ENCODE measurements at places on chromosomes 12 and 14.

DNA sequence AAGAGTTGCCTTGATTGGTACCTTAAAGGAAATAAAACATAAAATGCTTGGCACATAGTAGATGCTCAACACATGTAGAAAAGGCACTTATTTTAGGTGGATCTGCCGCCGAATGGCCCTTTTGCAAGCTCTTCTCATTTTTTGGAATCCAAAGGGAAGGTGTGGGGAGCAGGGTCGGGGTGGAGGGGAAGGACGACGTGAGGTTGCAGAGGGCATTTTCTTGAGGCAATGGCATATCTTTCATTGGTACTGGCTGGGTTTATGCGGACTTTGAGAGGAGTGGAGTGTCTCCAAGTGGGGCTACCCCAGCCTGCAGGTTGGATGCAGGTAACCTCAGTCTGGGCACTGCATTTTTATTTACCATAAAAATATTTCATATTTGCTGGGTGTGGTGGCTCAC is 8.1 kb downstream of the RTL1 start:
- no peak for DNase-seq

DNA sequence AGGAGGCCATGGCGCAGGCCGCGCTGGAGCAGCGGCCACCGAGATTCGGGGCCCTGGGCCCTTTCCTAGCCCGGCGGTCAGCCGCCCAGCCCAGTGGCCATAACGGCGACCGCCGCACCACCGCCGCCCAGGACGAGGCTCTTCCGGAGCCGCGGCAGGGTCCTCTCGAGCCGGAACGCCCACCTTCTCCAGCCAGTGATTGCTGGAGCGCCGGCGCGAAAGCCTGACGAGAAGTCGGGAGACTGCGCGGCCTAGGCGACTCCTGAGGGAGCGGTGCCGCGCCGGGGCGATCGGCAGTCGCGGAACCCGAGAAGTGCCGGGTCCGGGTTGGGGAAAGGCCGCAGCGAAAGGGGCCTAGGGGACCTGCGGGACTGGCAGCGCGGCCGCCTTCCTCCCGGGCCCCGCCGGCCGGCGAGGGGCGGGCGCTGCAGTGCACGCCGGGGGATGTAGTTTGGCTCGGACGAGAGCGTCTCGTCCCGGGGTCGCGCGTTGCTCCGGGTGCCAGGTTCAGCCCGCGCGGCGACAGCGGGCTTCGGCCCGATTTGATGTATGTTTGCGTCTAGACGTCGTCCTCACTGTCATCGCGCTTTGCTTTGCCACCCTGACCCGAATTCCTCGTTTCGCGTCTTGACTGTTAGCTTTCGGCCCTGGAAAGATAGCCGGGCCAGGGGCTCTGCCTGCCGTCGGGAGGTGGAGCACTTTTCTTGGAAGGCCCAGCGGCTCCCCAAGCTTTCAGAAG is at the start of gene VTI1B:
VTI1B (minus strand) TSS at position 153 of the 739 bp plus-strand sequence; CDS start at position 10, 143 bp downstream.
- DNase-seq: peak; percentile 78

DNA sequence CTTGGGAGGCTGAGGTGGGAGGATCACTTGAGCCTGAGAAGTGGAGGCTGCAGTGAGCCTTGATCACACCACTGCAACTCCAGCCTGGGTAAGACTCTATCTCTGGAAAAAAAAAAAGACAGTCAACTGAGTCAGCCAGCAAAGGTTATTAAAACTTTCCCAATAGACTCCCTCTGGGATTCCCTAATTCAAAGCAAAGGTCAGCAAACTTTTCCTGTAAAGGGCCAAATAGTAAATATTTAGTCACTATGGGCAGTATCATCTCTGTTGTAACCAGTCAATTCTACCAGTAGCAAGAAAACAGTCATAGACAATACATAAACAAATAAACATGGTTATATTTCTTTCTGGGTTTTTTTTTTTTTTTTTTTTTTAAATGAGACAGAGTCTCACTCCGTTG is 122.5 kb downstream of the IPO8 start:
- DNase-seq: no peak

DNA sequence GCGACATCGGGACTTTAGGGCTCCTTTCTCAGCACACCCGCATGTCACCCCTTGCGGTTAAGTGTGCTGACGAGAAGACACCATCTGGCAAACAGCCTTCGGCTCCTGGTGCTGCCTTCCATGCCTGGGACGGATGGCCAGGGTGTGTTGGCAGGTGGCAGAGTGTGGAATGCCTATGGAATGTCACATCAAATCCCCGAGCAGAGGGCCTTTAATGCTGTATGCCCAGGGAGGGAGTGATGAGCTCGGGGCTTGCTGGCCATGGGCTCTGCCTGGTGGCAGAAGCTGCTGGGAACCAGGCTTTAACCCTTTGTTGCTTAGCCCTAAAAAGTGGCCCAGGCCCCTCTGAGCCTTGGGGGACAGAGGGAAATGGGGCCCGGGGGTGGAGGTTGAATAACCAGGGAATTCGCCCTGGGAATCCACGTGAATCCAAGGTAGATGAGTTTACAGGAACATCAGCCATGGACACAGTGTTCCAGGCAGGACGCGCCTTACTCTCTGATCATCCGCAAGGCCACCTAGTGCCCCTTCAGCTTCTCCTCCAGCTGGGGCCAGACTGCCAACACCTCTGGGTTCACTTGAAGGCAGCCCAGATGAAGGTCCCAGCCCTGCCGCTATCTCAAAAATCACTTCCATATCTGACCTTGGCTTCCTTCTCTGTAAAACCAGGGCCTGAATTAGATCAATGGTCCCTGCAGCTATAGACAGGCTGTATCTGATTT is 17.4 kb downstream of the FAM181A start:
- DNase-seq: no peak

GRCh38 chr14:33515441-33515840 is 435.4 kb downstream of the EGLN3 start:
- DNase-seq: no peak

GRCh38 chr14:22280497-22281316 is 308.3 kb downstream of the DAD1 start:
- DNase-seq: no peak

DNA sequence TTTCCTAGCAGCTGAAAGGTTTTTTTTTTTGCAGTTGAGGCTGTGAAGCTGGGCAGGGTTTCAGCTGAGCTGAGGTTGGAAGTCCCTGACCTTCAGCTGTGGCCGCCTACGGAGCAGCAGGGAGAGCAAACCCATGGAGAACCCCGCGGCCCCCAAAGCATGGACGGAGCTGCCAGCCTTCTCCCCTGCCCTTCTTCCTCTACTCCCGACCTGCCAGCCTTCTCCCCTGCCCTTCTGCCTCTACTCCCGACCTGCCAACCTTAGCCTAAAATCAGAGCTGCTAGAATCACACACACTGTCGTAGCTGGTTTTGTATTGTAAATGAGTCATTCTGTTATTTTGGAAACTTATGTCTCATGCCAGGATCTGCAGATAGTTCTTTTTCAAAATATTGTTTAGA is 74.6 kb downstream of the PPP2R5C start:
- DNase-seq: no peak

- DNase-seq: no peak
Measured at GRCh38 chr14:92484132-92484823, 29.3 kb upstream of the RIN3 start.

DNA sequence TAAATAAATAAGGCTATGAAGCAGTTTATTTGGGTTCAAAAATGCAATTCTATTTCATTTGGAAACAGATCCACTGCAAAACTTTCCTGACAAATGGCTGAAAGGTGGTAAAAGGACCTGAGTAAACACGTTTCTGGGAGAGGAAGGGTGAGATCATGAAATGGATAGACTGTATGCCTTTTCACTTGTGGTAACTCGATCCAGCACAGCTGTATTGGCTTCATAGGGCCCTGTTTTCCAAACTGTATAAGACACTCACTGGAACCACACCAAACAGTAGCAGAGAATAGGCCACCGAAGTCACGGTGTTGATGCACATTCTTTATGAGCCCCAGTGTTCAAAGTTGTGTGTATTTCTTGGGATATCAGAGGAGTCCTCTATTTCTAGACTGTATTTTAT is 325.2 kb upstream of the DIO2 start:
- no peak for DNase-seq

GRCh38 chr14:37889087-37889486 is 293.7 kb downstream of the TTC6 start:
- no peak for DNase-seq

- no peak for DNase-seq
Measured at GRCh38 chr12:49950273-49951251, at the start of gene AQP2. Gene AQP2, plus strand, starts transcription at chr12:49950737. Its CDS starts 94 bp downstream, at chr12:49950831.

DNA sequence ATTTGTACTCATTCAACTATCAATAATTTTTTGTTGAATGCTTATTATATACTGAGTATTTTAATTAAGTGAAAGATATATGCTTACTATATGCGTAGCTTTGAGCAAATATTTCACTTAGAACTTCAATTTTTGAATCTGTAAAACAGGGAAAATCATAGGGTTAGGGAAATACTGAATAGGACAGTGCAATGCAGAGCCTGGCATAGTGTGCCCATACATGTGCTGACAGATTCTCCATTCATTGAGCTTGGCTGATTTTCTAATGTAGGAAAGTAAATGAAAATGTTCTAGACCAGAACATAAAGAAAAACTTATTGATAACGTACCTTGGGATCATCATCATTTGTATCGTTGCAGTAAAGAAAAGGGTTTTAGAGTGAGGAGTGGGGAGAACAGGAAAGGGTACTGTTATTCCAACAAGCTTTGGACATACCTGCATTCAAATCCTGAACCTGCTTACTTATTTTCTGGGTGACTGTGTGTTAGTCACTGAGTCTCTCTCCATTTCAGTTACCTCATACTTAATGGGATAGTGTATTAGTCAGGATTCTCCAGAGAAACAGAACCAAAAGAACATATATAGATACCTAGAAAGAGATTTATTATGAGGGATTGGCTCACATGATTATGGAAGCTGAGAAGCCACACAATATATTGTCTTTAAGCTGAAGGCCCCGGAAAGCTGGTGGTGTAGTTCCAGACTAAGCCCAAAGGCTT is 436.4 kb downstream of the ADAMTS20 start:
- DNase-seq: no peak

DNA sequence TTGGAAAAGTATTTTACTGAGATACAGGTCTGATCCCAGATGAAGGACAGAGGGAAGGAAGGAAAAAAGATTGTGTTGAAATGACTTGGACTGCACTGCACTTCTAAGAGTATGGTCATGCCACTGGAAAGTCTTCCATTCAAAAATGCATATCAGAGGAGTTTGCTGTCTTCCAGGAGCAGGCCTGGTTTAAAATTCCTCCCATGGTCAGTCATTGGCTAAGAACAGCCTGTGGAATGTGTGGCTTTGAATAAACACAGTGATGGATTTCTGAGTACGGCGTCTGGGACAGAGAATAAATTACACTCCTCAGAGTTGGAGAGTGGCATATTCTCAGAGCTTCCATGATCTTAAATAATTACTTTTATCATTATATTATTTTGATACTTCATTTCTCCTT is 245.8 kb upstream of the PDZRN4 start:
- no peak for DNase-seq

DNA sequence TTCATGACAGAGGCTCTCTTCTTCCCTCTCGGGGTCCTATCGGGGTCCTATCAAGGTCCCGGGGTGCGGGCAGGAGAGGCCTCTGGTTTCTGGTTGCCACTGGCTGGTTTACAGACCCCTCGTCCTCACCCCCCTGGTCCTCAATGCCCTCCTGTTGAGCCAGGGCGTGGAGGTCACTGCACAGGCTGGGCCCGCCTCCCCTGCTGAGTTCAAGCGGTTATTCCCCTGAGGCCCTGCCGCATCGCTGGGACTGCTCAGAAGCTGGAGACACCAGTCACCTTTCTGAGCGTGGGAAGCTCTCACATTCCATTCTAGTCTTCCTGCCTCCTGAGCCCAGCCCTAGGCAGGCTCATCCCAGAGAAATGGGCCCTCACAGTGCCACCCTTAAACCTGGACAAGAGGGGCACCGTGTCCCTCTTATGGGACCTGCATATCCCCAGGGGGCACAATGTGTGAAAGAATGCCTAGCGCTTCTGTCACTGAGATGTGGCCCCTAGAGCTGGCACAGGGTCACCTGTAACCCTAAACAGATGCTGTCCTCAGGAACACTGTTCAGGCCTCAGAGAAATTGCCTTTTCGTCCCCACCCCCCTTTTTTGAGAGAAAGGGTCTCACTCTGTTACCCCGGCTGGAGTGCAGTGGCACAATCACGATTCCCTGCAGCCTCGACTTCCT is 177.7 kb upstream of the RGS6 start:
- no peak for DNase-seq

DNA sequence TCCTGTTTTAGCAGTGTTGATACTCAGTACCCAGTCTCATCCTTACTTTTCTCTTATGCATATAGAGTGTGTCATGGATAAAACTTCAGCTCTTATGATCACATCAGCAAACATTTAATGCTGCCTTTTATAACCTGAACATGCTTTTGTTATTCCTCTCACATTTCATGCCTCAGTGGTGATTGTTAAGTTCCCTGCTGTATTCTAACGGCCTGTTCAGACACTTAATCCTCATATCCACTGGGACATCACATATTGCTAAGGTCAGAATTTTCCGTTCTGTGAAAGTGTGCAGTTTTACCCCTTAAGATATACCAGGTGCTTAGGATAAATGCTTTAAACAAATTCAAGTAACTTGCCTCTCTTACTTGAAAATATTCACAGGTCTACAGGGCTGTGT is 268.7 kb upstream of the SEL1L start:
- no peak for DNase-seq

GRCh38 chr14:67773844-67774377 is 42.5 kb downstream of the ZFYVE26 start:
- no peak for DNase-seq

DNA sequence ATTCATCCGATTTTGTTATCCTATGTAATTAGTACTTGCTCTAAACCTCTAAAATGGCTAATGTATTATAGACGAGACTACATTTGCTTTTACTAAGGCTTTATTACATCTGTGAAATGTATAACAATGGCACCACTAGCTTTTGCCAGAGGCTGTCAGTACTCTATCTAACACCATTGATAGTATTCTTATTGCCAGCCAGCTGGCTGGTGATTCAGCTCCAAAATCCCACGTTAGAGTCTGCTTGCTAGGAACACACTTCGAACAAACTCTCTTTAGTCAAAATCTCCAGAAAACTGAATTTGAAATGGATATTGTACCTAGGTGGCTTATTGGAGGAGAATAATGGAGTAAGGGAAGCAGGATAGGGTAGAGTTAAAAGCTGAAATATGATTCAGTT is 839.2 kb downstream of the SLC6A15 start:
- DNase-seq: no peak

DNA sequence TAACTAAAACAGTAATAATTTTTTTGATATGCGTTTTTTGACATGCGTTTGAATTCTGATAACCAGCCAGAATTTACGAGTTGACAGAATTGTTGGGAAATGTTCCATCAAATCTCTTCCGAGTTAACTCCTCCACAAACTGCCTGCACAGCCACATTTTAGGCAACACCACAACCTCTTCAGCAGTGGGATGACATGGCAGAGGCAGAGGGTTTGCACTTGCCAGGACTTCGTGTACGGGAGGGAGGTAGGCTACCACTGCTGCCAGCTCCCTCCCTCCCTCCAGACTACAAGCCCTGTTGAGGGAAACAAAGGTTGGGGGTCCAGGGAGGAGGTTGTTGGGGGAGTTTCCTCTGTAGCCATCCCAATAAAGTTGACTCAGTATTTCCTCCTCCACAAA is 14.5 kb upstream of the ACTR6 start:
- no peak for DNase-seq

DNA sequence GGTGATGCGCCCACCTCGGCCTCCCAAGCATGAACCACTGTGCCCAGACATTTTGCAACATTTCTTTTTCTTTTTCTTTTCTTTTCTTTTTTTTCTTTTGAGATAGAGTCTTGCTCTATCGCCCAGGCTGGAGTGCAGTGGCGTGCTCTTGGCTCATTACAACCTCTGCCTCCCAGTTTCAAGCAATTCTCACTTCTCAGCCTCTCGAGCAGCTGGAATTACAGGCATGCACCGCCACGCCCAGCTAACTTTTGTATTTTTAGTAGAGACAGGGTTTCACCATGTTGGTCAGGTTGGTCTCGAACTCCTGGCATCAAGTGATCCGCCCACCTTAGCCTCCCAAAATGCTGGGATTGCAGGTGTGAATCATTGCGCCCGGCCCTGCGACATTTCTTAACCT is 7.6 kb upstream of the CDC42BPB start:
- no peak for DNase-seq

All from stimulated activated naive B cell treated with anti-CD40 and anti-IgM and Interleukin-4, amounts not matched to agents 10 μg/mL and 1 μg/mL and 100 μg/mL, for 72 hours (primary cell).